Stimulated activated naive CD8-positive, alpha-beta T cell treated with anti-CD3 and anti-CD28 coated beads, Interleukin-15, Interleukin-2, amounts not matched to agents 100 U/mL and 50 U/mL, for 24 hours (primary cell): ENCODE measurements at places on chromosomes 11 and 22.

GRCh38 chr11:1932105-1932480 lies 12.6 kb downstream of the TNNT3 start:
- DNase-seq: no peak

DNA sequence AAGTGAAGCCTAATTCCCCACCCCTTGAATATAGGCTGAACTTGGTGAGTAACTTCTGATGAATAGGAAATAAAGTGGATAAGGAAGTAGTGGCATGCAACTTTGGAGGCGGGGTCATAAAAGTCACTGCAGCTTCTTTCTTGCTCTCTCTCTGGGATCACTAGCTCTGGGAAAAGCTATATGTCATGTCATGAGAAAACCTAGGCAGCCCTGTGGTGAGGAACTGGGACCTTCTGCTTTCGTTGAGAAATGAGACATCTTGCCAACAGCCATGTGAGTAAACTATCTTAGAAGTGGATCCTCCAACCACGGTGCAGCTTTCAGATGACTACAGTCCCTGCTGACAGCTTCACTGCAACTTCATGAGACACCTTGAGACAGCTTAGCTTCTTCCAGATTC lies 15.7 kb downstream of the ZNF214 start:
- no peak for DNase-seq

- DNase-seq: no peak
These were observed 149.1 kb upstream of the RASSF10 start for GRCh38 chr11:12859872-12860657.

GRCh38 chr11:45278714-45279113 lies 7.4 kb downstream of the SYT13 start:
- DNase-seq: no peak

- DNase-seq: no peak
These were observed 77.3 kb downstream of the YAP1 start for GRCh38 chr11:102187416-102188151.

GRCh38 chr11:74570266-74571061 lies 21.9 kb upstream of the POLD3 start:
- peak; percentile 24 for DNase-seq

- DNase-seq: no peak
These were observed 30.8 kb downstream of the CCDC90B start for GRCh38 chr11:83255366-83255765.

DNA sequence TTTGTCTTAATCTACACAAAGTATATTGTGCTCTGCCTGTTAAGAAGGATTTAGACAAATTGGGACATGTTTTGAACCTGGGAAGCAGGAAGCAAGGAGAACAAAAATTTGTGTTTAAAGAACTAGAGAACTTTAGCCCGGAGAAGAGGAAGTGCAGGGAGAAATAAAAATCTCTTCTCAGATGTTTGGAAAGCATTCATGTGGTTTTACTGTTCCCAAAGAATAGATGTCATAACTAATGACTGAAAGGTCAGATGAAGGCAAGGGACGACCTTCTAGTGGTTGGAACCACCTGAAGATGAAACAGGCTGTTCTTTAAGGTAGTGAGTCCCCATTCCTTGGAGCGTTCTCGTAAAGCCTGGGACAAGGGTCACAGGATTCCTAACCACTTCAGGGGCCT lies 38.3 kb downstream of the IRAG1 start:
- DNase-seq: no peak

DNA sequence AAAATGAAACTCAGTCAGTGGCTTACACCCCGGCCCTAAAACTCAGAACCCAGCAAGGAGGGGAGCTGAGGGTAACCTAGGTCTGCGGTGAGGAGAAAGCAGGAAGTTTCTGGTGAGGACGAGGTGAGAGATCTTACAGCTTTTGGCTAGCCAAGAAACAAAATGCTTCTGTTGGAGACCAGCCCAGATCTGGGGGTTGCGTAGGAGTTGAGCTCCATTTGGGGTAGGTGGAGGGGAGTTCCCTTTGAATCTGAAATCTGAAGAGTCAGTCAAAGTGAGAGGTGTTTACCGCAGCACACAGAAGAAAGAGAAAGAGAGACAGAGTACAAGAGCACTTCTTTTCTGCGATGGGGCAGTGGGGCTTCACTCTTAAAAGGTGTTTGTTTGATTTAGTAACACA lies 29.6 kb downstream of the EHF start:
- peak; percentile 80 for DNase-seq

- DNase-seq: no peak
These were observed 36.7 kb downstream of the PPFIA1 start for GRCh38 chr11:70307176-70307575.

DNA sequence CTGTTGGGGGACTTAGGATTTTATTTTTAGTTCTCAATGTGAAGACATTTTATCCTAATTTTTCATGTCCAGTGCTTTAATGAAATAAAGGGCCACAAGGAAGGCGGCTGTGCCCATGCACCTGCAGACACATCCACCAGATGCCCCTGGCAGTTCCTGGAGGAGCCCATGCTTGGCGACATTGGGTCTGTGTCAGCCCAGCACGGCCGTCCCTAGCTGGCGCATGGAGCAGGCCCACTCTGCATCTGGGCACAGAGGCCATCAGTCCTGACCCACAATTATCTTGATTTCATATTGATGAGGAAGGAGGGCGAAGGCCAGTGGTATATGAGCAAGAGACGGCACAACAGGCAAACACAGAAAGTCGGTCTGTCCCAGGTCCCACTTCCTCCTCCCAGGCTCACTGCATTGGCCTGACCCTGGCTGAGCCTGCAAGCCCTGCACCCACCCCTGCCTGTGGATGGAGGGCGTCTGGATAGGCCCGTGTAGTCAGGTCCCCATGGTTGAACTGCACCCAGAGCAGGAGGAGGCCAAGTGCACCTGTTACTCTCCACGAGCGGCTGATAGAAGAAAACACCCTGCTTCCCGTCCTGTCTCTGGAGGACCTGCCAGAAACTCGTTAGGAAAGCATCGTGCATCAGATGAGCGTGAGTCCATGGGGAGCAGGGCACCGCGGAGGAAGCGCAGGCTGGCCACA lies 296.9 kb downstream of the BRD1 start:
- no peak for DNase-seq

DNA sequence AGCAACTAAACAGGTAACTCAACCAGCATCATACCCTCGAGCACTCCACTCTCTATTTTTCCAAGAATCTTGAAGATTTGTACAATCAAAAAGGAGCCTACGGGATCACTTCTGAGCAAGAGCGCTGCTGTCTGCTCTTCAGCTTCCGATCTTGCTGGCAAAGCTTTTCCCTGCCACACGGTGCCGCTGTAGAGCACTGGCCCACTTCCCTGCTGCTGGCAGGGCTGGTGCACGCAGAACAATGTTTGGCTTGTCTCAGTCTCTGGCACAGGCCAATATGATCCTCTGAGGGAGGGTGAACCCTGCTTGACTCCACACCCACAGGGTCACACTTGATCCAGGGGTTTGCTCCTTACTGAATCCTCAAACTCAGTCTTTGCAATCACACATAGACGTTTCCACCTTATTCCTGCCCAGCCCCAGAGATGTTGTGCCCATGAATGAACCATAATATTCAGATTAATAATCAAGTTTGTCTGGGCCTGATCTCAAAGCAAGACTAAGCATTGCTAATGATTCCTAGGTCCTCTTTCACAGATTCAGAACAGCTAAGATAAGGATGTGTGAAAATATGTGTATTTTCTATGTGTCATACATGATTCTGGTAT lies 536.6 kb downstream of the SOX6 start:
- DNase-seq: peak; percentile 44

- DNase-seq: peak; percentile 45
These were observed 541 bp downstream of the MICAL2 start for GRCh38 chr11:12110714-12111548.

- DNase-seq: peak; percentile 37
These were observed 12.6 kb upstream of the MAPK8IP1 start for GRCh38 chr11:45872651-45873356.

- no peak for DNase-seq
These were observed 1115.6 kb upstream of the CNTN5 start for GRCh38 chr11:97905101-97905500.

- no peak for DNase-seq
These were observed 19.1 kb upstream of the FDX1 start for GRCh38 chr11:110410651-110411050.

GRCh38 chr11:69702769-69703452 lies 911 bp downstream of the FGF19 start:
- no peak for DNase-seq

GRCh38 chr11:14117632-14118031 lies 155.1 kb downstream of the SPON1 start:
- DNase-seq: no peak

GRCh38 chr11:70756756-70757155 lies 358.4 kb downstream of the CTTN start:
- DNase-seq: no peak

DNA sequence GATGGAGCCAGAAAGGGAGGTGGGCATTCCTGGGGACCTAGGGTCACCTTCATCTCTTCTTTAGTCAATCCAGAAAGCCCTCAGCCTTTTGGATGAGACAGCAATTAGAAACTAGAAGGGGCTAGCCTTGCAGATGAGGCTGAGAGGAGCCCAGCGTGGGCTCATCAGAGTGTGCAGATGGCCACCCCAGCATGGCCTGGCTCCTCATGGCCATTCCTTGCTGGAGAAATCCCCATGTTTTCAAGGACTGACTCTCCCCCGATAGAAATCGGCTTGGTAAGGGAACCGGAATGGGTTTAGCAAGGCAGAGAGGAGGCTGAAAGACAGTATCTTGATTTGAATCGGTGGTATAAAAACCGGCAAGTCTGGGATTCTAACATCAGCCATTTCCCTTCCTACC lies 274.6 kb downstream of the BUD13 start:
- no peak for DNase-seq

DNA sequence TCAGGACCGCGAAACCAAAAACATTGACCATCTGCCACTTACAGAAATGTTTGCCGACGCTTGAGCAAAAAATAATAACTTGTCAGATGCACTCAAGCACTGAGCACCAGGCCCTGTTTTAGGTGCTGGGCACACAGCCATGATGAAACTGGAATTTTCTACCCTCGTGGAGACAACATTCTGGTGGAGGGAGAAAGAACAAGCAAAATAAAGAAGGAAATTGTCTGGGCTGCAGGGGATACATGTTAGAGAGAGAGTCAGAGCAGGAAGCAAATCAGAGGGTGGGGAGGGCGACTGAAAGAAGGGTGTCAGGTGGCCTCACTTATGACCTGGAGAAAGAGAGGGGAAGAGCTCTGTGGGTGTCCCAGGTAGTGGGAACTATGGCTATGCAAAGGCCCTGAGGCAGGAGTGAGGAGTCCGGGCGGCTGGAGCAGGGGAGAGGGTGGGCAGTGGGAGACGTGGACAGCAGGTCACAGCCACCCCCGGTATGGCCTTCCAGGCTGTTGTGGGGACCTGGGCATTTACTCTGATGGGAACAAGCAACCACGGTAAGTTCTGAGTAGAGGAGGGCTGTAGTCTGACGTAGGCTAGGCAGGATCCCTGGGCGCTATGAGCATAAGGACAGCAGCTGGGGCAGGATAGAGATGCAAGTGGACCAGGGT lies 78.8 kb downstream of the MYEOV start:
- DNase-seq: no peak

DNA sequence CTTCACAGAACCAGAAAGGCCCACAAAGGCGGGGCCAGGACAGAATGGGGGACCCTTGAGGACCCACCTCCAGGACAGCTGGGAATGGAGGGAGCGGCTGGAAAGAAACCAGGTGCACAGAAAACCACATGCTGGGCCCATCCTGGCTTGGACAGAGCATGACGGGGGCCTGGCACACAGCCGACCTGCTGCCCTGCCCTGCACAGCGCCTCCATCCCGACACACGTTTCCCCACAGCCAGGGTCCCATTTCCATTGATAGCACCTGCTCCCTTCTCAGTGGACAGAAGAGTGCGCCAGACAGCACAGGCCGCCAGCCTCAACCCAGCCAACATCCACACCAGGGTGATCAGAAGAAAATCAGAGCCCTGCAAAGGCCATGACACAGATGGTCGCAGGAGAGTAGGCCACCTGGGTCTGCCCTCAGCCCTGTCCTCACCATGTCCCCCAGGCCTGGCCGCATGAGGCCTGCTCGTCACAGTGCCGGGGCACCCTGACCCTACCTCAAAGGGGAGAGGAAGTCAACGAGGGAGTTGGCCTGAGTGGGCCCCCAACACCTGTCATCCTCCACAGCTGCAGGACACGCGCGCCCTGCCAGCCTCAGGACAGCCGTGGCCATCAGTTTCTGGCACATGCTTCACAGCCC lies 28.1 kb downstream of the BRD1 start:
- no peak for DNase-seq

- DNase-seq: no peak
These were observed 2.2 kb downstream of the SLC35C1 start for GRCh38 chr11:45806937-45807791.

GRCh38 chr11:92149996-92150395 lies 74.6 kb upstream of the FAT3 start:
- no peak for DNase-seq

- no peak for DNase-seq
These were observed 128.8 kb downstream of the SGSM3 start for GRCh38 chr22:40499209-40499623.

DNA sequence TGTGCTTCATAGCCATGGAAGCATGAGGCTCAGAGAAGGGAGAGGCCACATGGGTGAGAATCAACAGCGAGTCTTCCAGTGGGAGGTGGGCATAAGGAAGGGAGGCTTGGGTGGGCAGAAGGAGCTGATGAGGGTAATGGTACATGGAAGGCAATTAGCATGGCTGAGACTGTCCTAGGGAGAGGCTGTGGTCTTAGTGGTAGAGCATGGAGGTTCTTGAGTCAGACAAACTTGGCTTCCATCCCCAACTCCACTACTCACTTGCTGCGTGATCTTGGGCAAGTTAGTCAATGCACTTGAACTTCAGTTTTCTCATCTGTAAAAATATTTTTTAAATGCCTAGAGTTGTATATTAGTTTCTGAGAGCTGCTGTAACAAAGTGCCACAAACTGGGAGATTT lies 227.2 kb upstream of the E2F8 start:
- no peak for DNase-seq

GRCh38 chr11:87879118-87879517 lies 296.1 kb downstream of the RAB38 start:
- no peak for DNase-seq

DNA sequence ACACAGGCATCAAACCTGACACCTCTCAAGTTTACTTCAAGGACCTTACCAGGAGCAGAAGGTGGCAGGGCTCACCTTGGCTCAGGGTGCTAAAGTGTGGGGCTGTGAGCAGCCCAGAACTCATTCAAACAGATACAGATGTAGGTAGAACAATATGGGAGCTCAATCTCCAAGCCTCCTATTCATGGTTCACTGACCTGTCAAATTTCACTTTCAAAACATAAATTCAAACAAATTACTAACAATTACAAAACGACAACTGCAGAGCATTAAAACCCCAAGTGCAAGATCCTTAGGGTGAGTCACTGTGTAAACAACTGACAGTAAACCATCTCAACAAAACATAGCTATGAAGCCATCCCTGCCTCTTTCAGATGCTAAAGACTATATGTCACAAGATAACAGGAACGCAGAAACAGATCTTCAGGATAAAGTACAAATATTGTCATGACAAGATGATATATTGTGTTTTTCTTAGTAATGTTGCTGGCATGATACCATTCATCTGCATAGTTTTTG lies 303.5 kb upstream of the ANO3 start:
- DNase-seq: no peak

DNA sequence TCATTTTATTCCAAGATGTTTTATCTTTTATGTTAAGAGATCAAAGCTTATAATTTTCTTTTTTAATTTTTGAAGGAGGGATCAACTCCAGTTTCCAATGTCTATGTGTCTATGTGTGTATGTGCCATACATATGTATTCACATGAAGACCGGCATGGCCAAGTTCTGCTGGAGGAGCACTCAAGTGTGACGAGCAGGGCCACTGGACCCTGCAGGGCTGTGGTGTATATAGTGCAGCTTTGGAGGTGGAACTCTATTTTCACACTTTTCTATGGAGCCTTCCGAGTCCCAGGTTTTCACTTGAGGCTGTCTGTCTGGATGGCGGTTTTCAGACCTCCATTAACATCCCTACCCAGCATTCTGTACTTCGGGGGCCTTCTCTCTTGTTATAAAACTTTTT lies 36.5 kb upstream of the TTC12 start:
- DNase-seq: no peak
